Cortex of kidney (tissue), 1 donor: ENCODE measurements at places on chromosomes 16 and 17.

DNA sequence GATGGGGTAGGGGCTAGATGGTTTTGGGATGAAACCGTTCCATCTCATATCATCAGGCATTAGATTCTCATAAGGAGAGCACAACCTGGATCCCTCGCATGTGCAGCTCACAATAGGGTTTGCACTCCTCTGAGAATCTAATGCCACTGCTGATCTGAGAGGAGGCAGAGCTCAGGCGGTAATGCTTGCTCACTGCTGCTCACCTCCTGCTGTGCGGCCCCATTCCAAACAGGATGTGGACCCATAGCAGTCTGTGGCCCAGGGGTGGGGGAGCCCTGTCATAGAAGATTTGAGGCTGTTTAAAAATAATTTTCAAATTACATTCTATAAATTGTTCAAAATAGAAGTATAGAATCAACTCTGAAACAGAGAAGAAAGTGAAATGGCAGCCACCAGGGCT is 50.8 kb downstream of the PHKB start:
- DNase-seq: no peak

- no peak for DNase-seq
Measured at GRCh38 chr17:35804658-35805192, 4.6 kb upstream of the TAF15 start.

DNA sequence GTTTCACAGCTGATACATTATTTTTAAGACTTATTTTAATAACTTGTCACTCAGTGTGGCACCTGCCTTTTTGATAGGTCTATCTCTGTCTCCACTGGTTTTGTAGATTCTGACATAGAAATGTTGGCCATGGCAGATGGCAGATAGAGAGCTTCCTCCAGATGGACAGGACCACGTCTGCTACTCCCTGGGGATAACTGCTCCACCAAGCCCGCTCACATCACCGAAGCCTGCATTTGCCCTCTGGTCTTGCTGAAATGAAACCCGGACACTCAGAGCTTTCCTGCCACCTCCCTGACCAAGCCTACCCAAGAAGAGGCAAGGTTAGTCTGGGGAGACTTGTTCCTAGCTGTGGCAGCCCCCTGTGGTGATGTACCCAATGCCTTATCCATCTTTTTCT is 16.4 kb upstream of the HAP1 start:
- DNase-seq: no peak

GRCh38 chr17:67438667-67439066 is 61.6 kb downstream of the PITPNC1 start:
- no peak for DNase-seq

- no peak for DNase-seq
Measured at GRCh38 chr16:1706386-1707192, 594 bp downstream of the MAPK8IP3 start.

DNA sequence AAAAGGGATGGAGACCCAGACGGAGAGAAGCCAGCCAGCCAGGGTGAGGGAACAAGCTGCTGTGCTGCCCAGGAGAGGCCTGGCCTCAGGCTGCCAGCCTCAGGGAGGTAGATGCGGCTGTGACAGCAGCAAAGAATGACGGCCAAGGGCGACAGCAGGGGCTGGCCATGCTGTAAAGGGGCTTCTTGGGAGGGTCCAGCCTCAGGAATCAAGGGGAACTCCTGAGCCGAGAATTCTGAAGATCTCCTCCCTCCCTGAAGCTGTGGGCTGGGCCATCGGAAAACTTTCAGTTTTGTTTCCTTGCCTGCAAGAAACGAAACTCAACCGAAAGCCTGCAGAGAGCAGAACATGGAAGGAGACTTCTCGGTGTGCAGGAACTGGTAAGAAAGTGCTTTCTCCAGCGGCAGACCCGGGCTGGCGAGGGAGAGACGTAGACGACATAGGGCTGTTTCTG is at the start of gene XAF1:
TSS of gene XAF1 (plus strand) at position 316 of the 454 bp plus-strand sequence. CDS start at position 349, 33 bp downstream.
- no peak for DNase-seq

- DNase-seq: no peak
Measured at GRCh38 chr17:72244494-72244893, 123.7 kb downstream of the SOX9 start.

GRCh38 chr16:84513123-84513522 is 8.7 kb upstream of the MEAK7 start:
- DNase-seq: no peak

GRCh38 chr16:1102921-1103635 is 7.0 kb upstream of the C1QTNF8 start:
- DNase-seq: no peak

DNA sequence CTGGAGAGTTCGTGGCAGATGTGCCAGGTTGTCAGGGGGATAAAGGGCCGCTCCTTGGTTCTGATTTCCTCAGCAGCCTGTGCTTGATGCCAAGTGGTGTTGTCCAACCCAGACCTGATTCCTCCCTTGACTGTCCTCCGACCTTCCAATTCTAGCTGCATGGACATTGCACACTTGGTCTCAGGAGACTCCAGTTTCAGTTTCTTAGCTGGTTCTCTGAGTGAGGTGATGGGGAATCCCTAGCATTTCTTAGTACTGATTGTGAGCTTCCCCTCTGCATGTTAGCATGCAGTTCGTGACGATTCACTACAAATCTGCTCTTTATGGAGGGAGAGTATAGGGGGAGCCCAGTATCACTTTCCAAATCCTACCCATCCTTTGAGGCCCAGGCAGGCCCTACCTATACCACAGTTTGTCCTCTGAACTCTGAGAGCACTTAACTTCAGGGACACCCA is 12.4 kb upstream of the CCR7 start:
- no peak for DNase-seq

DNA sequence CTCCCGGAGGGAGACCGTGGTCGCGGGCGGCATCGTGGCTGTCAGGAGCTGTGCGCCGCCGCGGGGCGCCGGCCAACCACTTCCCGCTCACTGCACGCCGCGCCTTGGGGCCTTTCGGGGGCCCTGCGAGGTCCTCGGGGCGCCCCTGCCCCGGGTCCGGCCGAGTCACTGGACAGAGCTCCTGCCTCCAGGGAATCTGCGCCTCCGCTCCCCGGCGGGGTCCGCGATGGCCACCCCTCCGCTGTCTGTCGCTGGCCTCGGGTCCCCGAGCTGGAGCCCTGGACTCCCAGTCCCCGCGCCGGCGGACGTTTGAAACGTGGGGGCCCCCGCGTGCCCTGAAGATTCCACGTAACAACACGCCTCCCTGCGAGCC is at the start of gene QRICH2:
TSS of gene QRICH2 (minus strand) at position 311 of the 373 bp plus-strand sequence. CDS start at position 33, 278 bp downstream.
- DNase-seq: no peak

- DNase-seq: no peak
Measured at GRCh38 chr16:87043231-87044031, 273.8 kb downstream of the C16orf95 start.

GRCh38 chr17:36105781-36106492 is 2.3 kb downstream of the CCL4 start:
- no peak for DNase-seq

- DNase-seq: no peak
Measured at GRCh38 chr17:44920565-44920940, 5.3 kb upstream of the GFAP start.

GRCh38 chr17:50918071-50918932 is 52.1 kb upstream of the TOB1 start:
- DNase-seq: no peak

- DNase-seq: no peak
Measured at GRCh38 chr16:12095275-12096156, 119.0 kb downstream of the SNX29 start.

DNA sequence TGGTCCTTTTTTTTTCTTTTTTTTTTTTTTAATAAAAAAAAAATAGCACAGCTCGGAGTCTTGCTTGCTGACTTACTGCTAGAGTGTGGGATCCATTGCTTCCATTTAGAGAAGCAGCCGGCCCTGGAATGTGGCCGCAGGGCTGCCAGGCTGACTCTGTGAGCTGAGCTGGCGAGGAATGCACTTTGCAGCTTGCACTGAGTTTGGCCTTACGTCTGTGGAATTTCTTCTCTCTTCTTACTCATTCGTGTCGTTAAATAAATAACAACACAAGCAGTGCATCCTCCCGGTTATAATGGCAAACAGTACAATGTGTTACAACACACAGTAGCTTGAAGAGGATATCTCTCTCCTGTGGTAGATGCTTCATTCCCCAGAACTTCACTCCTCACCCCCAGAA is 69.2 kb downstream of the PRKCB start:
- DNase-seq: no peak

DNA sequence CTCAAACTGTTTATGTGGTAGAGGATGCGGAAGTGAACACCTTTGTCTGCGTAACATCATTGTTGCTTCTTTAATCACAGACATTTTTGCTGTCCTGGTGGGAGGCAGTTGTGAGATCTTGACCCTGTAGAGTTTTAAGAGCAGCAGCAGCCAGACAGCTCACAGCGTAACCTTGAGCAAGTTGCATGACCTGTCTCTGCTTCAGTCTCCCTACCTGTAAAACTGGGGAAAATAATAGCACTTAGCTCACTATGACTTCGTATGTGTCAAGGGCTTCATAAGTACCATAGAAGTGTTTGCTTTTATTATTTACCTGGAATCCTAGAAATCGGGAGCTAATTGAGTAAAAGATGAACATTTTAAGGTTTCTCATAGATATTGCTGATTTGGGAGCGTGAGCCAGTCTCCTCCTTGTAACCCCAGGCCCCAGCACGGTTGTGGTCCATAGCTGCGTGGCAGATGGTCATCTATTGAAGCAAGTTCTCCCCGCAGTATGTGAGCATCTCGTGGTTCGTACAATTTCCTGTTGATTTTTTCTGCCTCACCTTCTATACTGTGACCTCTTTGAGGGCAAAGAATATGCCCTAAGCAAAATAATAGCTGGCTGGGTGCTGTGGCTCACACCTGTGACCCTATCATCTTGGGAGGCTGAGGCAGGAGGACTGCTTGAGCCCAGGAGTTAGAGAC is 34.4 kb downstream of the GPRC5B start:
- DNase-seq: no peak

DNA sequence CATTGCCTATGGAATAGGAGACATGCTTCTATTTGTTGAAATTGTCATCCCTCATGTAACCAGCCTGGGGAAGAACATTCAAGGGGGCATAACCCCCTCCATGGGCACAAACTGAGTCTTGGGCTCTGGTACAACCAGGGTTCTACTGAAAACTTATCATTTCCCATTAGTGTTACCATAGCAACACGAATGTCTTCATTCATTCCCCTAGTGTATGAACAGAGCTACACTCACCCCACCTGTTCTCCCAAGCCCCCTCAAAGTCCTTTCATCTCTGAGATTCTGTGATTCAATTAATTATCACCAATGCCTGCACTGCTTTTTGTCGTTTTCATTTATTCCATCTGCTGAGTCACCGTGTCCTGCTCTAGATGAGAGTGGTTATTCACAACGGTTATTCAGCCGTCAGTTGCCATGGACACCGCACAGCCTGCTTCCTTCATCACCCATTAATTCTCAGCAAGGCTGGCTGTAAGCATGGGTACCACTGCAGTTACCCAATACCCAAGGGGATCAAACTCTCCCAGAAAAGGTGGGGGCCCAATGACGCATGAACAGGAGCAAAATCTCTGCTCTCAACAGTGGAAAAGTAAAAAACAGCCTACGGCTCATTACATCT is 1.6 kb upstream of the GAST start:
- DNase-seq: no peak

DNA sequence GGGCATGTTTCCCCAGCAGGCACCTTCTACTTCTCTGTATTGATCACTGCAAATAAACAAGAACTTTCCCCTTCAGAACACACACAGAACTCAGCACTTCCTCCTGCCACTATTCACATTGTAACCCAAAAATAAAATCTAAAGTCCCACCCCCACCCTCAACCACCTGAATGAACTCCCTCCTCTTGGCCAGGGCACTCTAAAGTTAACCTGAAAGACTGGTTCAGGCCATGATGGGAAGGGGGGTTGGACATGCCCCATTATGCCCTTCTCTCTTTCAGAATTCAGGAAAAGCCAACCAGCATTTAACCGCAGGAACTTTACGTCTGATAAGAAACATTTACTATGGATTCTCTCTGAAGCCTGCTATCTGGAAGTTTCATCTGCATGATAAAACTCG is 27.4 kb upstream of the CCL2 start:
- no peak for DNase-seq

GRCh38 chr17:4645642-4646041 is 4.2 kb upstream of the ALOX15 start:
- DNase-seq: no peak

DNA sequence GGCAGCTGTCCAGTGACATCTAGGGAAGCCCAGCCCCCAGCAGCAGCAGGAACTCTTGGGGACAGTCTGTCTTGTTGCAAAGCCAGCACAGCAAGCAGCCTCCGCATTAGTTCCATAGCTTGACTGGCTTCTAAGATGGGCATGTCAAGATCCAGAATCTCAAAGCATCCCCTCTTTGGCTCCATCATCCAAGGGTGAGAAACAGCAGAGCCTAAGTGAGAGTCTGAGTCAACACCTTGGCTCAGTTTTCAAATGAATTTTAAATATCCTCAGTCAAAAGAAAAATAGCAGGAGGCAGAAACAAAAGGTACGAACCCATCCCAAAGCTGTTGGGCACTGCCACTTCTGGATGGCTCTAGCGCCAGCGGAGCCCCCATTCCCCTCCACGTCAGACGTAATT is 2.2 kb downstream of the CLDN9 start:
- no peak for DNase-seq

GRCh38 chr17:31400481-31400950 is 9.0 kb downstream of the RAB11FIP4 start:
- DNase-seq: no peak

DNA sequence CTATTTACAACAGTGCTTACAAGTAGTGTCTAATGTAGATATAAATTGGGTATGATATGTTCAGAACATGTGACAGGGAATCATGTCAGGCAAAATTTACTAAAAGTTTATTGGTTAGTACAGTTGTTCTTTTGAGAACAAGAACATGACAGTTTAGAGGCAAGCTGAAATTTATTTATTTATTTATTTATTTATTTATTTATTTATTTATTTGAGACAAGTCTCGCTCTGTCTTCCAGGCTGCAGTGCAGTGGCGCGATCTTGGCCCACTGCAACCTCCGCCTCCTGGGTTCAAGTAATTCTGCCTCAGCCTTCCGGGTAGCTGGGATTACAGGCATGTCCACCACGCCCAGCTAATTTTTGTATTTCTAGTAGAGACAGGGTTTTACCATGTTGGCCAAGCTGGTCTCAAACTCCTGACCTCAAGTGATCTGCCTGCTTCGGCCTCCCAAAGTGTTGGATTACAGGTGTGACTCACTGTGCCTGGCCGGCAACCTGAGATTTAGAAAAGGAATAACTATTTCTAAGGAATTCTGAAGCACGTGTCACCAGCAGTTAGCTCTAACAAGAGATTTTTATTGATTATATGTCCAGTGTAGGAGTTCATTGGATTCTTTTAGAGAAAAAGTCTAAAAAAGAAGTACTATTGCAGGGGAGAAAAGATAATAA is 24.9 kb downstream of the MRTFB start:
- no peak for DNase-seq

GRCh38 chr17:74249590-74250270 is 24.3 kb upstream of the DNAI2 start:
- no peak for DNase-seq

- DNase-seq: no peak
Measured at GRCh38 chr17:38896346-38896954, 26.6 kb downstream of the LASP1 start.
